ENCODE measurements at places on chromosomes 2 and 18.

DNA sequence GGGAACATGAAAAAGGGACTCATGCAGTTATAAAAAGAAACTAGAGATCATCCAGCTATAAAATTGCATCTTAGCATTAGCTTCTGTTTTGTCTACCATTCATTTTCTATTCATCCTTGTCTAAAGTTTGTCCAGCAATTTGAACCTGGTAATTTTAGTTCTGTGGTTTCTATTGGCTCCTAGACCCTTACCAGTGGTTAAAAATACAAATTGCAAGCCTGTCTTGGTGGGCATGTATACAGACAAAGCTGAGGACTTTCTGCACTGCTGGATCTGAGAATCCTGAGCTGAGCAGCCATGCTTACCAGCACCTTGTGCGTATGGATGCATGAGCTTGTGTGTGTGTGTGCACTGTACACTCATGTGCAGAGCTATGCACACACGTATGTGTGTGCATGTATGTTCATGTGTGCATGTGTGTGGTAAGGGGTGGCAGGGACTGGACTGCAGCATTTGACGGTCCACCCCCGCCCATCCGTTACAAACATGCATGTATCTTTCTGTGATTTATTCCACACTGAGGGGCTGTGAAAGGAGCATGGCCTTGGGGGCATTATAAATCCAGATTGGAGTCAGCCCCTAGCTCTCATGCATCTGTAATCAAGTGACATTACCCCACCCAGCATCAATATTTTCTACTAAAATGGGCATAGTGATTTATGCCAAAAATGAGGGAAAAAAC is 144.7 kb downstream of the FAM210A start:
- H3K27ac ChIP-seq, result no peak overlapping the region
- H3K36me3 ChIP-seq, result no peaks in the 10 kb centered on the region
- no peaks in the 10 kb centered on the region for H3K27me3 ChIP-seq
- H3K4me3 ChIP-seq, result no peak overlapping the region
- no peaks in the 10 kb centered on the region for H3K4me1 ChIP-seq
- no peak for DNase-seq

DNA sequence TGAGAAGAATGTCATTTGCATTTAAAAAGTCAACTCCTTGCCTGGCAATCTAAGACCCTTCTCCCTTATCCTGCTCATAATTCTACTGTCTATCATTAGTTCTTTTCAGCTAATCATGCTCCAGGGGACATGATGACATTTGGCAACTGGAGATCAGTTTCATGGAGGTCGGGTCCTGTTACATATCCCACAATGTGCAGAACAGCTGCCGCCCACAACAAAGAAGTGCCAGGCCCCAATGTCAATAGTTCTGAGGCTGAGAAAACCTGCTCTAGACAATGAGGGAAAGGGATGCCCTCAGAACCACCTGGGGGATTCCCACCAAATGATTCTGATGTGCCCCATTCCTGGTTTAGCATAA is 53.4 kb upstream of the IL1RL1 start:
- no peaks in the 10 kb centered on the region for H3K36me3 ChIP-seq
- H3K4me3 ChIP-seq, result no peak overlapping the region
- H3K27ac ChIP-seq, result no peak overlapping the region
- no peak for DNase-seq

- no peaks in the 10 kb centered on the region for H3K36me3 ChIP-seq
- no peaks in the 10 kb centered on the region for H3K27me3 ChIP-seq
- no peaks in the 10 kb centered on the region for H3K4me1 ChIP-seq
- no peak overlapping the region for H3K4me3 ChIP-seq
Measured at GRCh38 chr18:45753286-45753685, 29.3 kb downstream of the SLC14A1 start.

DNA sequence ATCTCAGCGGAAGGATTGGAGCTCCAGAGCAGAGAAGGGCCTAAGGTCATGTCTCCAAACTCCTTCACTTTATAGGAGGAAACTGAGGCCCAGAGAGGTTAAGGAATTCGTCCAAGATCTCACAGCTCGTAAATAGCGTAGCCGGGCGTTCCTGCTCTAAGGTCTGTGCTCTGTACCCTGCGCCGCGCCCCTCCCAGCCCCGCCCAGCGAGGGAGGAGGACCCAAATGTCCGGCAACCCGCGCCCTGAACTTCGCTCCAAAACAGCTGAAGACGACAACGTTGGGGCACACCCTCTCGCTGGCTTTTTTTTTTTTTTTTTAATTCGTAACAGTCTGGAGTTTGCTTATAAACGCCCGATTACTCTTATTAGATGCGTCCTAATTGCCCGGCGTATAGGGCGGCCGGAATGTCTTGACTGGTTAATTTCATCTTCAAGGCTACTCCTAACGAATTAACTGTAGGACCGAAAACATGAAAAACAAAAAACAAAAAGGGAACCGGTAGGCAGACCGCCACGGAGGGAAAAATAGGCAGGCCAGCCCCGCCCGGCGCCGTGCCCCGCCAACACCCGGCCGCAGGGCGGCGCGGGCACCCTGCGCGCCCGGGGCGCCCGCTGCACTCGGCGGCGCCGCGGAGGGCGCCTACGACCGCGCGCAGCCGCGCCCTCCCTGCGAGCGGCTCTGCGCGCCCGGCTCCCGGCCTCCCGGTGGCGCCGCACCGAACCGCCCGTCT is 928 bp upstream of the FOSL2 start:
- H3K27ac ChIP-seq, result peak overlapping the region; percentile 100
- DNase-seq, result peak; percentile 93
- peak overlapping the region; percentile 74 for H3K4me3 ChIP-seq
- H3K36me3 ChIP-seq, result no peaks in the 10 kb centered on the region
- no peaks in the 10 kb centered on the region for H3K27me3 ChIP-seq
- peaks cover 5% of the 10 kb centered on the region for H3K4me1 ChIP-seq

DNA sequence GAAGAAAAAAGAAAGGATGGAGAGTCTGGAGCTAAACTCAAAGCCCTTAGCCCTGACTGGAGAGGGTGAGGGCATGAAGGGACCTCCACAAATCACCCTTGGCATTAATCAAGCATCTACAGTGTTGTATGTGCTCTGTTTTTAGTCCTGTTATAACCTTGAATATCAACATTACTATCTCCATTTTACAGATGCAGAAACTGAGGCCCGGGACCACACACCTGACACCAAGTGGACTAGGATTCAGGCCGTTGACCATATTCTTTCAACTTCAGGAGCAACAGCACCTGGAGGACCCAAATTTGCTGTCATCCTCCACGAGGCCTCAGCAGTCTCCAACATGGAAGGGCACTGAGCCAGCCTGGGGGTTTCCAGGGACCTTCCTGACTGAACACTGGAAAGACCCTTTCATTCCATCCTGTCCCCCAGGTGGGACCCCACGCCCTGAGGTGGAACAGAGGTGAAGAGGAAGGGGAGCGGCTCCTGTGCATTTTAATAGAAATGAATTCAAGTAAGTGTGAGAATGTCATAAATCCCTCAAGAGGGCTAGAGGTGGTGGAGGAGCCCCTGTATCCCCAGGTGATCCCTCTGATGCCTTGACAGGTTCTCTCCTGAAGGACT is 41.0 kb downstream of the SERTAD2 start:
- no peaks in the 10 kb centered on the region for H3K4me1 ChIP-seq
- no peak overlapping the region for H3K4me3 ChIP-seq
- H3K27me3 ChIP-seq, result no peaks in the 10 kb centered on the region
- DNase-seq, result no peak
- no peak overlapping the region for H3K27ac ChIP-seq

- no peaks in the 10 kb centered on the region for H3K4me1 ChIP-seq
- no peaks in the 10 kb centered on the region for H3K36me3 ChIP-seq
- H3K27ac ChIP-seq, result no peak overlapping the region
- H3K27me3 ChIP-seq, result no peaks in the 10 kb centered on the region
- DNase-seq, result no peak
Measured at GRCh38 chr2:237343993-237344392, 70.0 kb downstream of the COL6A3 start.

DNA sequence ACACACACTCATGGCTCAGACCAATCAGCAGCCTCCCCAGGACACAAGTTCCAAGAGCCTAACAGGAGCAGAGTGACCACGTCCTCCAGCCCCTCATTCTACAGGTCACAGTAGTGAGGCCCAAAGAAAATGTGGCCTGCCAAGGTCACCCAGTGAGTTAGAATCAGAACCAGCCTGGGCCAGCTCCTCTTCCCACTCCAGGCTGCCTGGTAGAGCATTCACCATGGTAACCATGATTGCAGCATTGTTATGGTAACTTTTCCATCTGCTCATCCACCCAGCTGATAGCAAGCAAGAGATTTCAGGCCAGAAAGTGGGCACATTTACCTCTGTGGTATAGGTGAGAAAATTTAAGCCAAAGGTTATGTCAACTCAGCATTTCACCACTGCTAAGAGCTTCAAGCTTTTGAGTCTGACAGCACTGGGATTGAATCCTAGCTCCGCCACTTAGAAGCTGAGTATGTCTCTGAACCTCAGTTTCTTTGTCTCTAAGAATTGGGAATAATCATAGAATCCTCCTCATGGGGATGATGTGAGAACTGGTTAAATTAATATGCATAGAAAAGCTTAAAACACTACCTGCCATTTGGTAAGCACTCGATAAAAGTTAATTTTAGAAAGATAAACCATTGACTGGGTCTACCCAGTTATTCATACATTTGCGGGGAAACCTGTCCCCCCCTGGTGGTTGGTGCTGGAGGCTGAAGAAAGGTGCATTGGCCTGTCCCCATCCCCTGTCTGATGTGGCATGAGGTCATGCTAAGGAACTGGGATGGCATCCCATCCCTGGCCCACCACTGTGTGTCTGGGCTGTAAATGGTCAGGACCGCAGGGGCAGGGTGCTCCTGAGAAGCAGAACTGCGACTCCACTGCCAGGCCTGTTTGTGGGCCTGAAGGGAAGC is 181.5 kb downstream of the KLHL29 start:
- peak overlapping the region; percentile 92 for H3K27ac ChIP-seq
- no peaks in the 10 kb centered on the region for H3K36me3 ChIP-seq
- no peaks in the 10 kb centered on the region for H3K27me3 ChIP-seq
- no peak overlapping the region for H3K4me3 ChIP-seq
- DNase-seq, result no peak
- H3K4me1 ChIP-seq, result peaks cover 27% of the 10 kb centered on the region

DNA sequence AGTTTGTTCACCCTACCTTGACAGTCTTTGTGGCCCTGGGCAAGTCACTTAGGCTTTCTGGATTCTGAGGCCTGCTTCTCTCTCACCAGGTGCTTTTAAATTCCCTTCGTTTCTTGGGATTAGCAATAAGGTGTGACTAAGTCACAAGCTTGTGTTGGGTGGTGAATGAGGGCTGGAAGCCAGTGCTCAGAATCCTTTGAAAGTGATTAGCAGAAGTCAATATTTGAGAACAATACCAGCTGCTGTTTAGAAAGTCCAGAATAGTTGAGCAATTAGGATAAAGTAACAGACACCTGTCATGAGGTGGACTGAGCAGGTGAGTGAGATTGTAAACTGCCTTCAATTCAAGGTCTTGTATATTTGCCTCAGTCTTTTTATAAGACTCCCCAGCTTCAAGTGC is 19.3 kb upstream of the MGAT5 start:
- H3K4me3 ChIP-seq, result no peak overlapping the region
- DNase-seq, result no peak
- no peaks in the 10 kb centered on the region for H3K36me3 ChIP-seq

DNA sequence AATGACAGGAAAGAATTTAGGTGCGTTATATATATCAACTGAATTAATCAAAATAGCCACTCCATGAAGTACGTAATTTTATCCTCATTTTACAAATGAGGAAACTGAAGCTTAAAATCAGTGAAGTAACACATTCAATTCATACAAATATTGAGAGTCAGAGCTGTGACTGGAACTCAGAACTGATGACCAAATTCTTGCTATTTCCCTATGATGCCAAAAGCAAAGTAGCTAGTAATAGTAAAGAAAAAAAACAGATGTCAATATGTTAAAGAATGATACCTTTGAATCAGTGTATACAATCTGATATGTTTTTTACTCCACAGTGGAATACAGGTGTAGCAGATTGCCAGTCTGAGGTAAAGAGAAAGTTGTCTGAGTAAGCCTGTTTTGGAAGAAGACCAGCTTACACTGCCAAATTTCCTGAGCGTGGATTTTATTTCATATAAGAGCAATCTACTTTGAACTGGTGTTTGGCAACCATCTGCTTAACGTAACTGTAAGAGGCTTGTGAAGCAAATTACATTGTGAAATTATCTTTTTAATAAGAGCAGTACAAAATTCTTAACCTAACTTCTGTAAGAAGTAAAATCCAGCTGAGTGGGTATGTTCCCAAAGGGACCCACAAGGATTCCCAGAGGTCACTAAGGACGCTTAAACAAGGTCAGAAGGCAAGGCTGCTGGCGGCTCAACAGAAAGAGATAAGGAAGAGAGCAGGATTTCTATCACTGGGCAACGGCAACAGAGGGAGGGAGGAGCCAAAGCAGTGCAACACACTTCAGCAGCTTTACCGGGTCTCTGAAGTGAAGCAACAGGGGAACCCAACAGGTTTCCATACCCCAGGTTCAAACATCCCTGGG is 85.6 kb downstream of the IKZF2 start:
- no peaks in the 10 kb centered on the region for H3K36me3 ChIP-seq
- peaks cover 5% of the 10 kb centered on the region for H3K4me1 ChIP-seq
- DNase-seq, result no peak

GRCh38 chr18:35525795-35526494 is 28.2 kb upstream of the INO80C start:
- peak overlapping the region; percentile 25 for H3K27ac ChIP-seq
- peaks cover 5% of the 10 kb centered on the region for H3K4me1 ChIP-seq
- H3K4me3 ChIP-seq, result peak overlapping the region; percentile 21

DNA sequence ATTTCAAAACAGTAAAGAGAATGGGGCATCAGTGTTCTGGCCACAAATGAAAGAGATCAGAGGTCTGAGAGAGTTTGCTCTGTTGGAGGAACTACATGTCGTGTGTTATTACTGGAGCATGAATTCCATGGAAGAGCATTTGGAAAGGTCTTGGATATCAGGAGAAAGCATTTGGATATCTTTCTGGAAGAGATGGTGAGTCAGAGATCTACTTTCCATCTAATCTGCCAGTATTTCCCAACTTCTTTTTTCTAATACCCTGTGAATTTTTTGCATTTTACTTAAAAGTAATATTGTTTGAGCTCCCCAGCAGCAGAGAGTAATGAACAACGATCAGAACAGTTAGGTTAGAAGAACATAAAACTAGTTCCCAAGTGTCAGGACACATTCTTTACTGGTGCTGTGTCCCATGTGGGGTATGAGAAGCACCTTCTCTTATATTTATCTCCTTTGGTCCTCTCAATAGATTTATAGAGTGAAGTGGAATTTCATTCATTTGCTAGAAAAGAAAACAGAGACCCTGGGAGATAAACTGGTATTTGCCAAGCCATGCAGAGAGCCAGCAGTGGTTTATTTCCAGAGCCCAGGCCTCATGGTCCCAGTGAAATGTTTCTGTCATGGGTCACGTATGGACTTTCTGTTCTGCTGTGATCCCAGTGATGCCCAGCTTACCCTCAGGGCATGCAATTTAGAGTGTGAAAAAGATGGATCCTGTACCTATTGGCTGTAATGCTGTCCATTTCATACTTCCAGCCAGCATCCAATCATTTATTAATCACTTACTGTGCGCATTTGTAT is 130.8 kb upstream of the NT5C1B start:
- no peak overlapping the region for H3K4me3 ChIP-seq
- no peaks in the 10 kb centered on the region for H3K36me3 ChIP-seq
- H3K27me3 ChIP-seq, result no peaks in the 10 kb centered on the region

- DNase-seq, result no peak
- H3K36me3 ChIP-seq, result no peaks in the 10 kb centered on the region
- H3K4me1 ChIP-seq, result no peaks in the 10 kb centered on the region
- H3K27ac ChIP-seq, result no peak overlapping the region
Measured at GRCh38 chr2:197332641-197333040, 22.1 kb upstream of the ANKRD44 start.
